ENCODE measurements at places on chromosomes 1 and 21.

DNA sequence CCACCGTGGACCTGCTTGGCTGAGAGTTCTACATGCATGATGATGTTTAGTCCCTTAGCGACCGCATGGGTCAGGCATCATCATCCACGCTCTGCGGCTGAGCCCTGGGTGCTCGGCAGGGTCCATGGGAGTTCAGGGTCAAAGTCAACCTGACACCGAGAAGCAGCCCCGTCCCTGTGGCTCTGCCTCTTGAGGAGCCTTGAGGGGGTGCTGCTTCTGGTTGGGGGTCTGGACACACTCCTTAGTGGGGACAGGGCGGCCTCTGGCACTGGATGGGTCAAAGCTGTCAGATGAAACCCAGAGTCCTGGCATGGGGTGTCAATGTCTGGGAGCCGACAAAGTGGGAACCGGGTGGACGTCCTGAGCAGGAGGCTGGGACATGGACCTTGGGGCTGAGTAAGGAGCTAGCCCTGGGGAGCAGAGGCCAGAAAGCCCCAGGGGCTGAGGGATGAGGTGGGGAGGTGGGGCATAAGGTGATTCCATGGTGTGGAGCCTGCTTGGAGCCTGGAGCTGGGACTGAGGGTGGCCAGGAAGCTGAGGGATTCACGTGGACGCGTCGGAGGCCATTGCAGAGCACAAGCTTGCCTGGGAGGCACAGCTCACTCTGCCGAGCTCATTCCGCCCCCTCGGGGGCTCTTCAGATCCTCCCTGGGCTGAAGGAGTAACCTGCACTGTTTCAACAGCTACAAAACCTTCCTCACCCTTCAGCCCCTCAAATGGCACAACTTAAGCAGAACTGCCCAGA is 53.9 kb downstream of the UMODL1 start:
- no peak for DNase-seq

GRCh38 chr1:7495962-7496361 is 275.1 kb upstream of the VAMP3 start:
- peak; percentile 34 for DNase-seq

DNA sequence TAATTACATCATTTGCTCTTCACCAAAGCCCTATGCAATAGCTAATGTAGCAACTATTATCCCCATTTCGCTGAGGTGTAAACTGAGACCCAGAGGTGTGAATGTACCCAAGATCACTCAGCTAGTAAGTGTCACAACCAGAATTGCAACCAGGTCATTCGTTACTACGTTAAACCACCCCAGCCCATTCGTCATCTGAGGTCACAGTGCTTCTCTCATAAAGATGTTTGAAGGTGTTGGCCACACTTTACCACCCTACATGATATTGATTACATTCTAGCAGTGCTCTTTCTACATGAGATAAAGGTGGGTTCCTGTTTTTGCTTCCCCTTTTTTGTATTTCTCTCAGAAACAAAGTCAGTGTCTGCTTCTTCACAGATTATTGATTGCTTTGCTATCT is 195.3 kb downstream of the ZBTB18 start:
- DNase-seq: no peak

GRCh38 chr1:15916916-15917315 is 59.0 kb downstream of the ZBTB17 start:
- no peak for DNase-seq

DNA sequence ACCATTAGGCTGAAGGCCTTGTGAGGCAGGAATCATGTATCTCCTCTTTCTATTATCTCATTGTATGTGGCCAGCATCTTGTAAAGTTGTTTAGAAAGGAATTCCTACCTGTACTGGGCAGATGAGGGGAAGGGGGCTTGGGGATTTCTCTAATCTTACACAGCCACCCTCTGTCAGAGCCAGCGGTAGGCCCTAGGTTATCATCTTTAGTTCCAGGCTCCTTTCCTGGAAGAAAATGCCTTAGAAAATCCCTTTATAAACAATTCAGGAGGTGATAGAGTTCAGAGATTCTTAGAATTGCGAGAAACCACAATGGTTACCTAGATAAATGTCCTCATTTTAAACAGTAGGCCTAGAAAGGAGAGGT is 35.2 kb downstream of the DPT start:
- no peak for DNase-seq

DNA sequence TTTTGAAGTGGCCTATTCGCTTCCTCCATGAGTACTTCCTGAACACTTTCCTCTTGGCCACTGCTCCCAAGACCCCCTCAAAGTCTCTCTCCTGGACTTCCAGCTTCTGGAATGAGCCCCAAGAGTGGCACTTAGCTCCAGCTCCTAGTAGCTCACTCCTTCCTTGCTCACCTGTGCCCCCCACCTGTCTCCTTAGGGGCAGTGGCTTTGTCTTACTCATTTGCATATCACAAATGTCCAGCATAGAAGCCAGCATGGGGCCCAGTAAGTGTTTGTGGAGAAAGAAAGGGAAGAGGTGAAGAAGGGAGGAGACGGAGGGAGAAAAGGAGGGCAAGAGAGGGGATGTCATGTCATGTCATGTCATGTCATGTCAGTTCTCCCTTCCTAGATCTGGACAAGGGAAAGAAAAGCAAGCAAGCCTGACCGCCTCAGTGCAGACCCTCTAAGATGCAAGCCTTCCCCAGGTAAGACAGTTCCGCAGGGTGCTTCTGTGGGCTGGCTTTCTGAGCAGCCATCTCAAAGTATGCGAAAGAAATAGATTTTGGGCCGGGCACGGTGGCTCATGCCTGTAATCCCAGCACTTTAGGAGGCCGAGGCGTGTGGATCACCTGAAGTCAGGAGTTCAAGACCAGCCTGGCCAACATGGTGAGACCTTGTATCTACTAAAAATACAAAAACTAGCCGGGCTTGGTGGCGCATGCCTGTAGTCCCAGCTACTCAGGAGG is 6.9 kb upstream of the MX1 start:
- no peak for DNase-seq

GRCh38 chr1:202648605-202649226 is 61.5 kb downstream of the SYT2 start:
- DNase-seq: no peak

All from neural progenitor cell (in vitro differentiated cells).